Right kidney (tissue), 9 donors: ENCODE measurements at places on chromosomes 5 and 9.

DNA sequence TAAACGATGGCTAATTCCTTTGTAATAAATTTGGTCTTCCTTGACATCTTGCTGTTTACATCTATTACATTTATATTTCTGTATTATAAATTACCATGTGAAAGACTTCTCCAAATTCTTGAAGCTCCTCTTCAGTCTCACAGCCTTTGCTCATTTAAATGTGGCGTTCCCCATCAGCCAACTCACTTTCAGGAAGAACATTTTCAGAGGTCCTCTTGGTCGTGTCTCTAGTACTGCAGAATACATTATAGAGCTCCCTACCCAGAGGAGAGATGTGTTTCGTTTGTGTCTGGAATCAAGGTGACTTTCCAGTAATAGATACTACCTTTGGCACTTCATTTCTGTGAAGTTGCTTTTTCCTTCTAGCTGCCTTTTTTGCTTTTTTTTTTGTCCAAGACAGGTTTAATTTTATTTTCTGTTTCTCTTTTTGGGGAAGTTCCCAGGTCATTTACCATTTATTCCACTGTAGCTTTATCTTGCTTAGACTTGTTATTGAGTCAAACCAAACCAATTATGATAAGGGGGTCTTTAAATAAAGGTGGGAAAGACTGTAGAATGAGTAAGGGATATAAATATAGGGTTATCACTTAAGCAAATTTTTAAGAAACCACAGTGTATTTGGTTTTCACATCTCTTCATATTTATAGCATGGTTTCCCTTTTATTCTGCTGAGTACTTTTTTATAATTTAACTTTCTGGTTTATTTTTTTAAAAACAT is 12.8 kb downstream of the UBE2B start:
- no peak for DNase-seq

DNA sequence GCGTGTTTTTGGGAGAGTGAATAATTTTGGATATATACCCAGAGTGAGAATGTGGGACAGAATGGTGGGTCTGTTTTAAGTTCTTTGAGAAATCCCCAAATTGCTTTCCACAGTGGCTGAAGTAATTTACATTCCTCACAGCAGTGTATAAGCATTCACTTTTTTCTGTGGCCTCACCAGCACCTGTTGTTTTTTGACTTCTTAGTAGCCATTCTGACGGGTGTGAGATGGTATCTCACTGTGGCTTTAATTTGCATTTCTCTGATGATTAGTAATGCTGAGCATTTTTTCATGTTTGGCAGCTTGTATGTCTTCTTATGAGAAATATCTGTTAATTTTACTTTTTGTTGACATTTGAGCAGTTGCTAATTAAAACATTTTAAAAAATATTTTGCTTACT is 9.4 kb upstream of the SPATA31D1 start:
- DNase-seq: no peak

DNA sequence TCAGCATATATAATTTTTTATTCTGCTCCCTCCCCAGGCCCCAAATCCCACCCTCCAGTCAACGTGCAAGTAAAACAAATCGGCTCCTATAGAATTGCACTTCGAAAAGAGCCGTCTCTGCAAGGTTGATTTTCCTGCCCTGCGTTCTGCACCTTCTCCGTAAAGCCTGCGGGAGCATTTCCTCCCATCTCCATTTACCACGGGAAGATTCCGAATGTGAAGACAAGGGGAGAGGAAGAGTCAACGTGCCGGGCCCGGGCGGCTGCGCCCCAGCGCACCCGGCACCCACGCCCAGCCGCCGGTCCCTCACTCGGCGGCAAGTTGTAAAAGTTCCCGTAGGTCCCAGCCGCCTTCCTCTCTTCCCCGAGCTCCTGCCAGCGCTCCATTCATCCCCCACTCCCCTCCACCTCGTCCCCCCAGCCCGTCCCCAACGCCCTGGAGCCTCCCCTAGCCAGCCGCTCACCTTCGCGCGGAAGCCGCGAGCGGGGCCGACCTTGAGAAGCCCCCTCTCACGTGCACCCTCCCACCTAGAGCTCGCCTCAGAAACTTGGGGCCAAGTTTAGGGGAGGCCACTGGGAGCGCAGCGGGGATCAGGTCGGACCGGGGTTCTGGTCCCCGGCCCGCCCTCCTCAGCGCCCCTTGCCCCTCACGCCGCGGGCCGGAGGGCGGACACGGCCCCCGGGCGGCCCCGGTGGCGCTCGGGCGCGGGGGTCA is 431 bp downstream of the BNC2 start:
- DNase-seq: peak; percentile 79

GRCh38 chr5:980001-980588 is 28.5 kb upstream of the NKD2 start:
- DNase-seq: peak; percentile 16

GRCh38 chr9:105860516-105860915 is 166.2 kb downstream of the TMEM38B start:
- no peak for DNase-seq

DNA sequence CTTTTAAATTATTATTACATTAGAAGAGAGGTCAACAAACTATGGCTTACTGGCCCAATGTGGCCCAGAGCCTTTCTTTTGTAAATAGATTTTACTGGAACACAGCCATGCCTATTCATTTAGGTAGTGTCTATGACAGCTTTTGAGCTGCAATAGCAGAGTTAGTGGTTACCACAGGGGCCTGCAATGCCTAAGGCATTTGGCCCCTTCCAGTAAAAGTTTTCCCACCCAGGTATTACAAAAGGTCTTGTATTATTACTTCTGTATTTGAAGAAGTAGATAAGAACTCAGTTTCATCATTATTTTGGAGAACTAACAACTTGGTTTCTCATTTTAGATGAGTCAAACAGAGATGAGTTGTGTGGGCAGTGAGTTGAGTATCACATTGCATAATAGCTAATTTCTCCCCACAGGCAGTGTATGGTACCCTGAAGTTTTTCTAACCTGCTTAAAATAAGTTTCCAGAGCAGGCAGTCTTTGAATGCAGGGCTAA is 9.5 kb downstream of the MTRR start:
- no peak for DNase-seq

GRCh38 chr5:150734579-150735384 is 24.0 kb downstream of the DCTN4 start:
- DNase-seq: no peak
